ENCODE measurements at places on chromosomes 2 and 18. TPM values are rescaled to one million over a fixed set of nuclear protein-coding genes. Genes with fewer than 3 reads are reported as not detected.

The LIMS4 gene
- not detected for total RNA-seq

The ODC1 gene
- total RNA-seq = 118 TPM

The GRHL1 gene
- 10.6 TPM for total RNA-seq

The PPP1R1C gene
- 3.9 TPM for total RNA-seq

The ANKRD39 gene
- total RNA-seq = 8.3 TPM

The MAP3K19 gene
- total RNA-seq = 9.5 TPM

The SRD5A2 gene
- total RNA-seq = 0.23 TPM

The TET3 gene
- total RNA-seq = 18.9 TPM

The POU3F3 gene
- 87.0 TPM for total RNA-seq

The INPP5D gene
- total RNA-seq = 6.5 TPM

The AFF3 gene
- 26.3 TPM for total RNA-seq

The REG1B gene
- total RNA-seq = not detected

The MRO gene
- 1.6 TPM for total RNA-seq

The PTPRN gene
- 66.9 TPM for total RNA-seq

The CCDC68 gene
- total RNA-seq = 4.4 TPM

The DOK6 gene
- total RNA-seq = 80.7 TPM

The UPP2 gene
- total RNA-seq = 0.69 TPM

The RAX gene
- total RNA-seq = 0.23 TPM

The SIX3 gene
- total RNA-seq = 7.4 TPM

The OXER1 gene
- not detected for total RNA-seq

The PROKR1 gene
- total RNA-seq = 1.8 TPM

The COX7A2L gene
- total RNA-seq = 186 TPM

The KYNU gene
- 0.23 TPM for total RNA-seq

The SGO2 gene
- 9.5 TPM for total RNA-seq

The PROC gene
- total RNA-seq = 0.92 TPM

The STARD6 gene
- not detected for total RNA-seq

The LYG2 gene
- total RNA-seq = not detected

The NEU4 gene
- 0.92 TPM for total RNA-seq

The LYPD1 gene
- 77.0 TPM for total RNA-seq

The CCDC121 gene
- total RNA-seq = 6.7 TPM

The LRRC30 gene
- not detected for total RNA-seq
